ENCODE measurements at places on chromosomes 3 and 15.
A peak's percentile ranks its signal among the peaks of the same experiment; 100 is the strongest.

DNA sequence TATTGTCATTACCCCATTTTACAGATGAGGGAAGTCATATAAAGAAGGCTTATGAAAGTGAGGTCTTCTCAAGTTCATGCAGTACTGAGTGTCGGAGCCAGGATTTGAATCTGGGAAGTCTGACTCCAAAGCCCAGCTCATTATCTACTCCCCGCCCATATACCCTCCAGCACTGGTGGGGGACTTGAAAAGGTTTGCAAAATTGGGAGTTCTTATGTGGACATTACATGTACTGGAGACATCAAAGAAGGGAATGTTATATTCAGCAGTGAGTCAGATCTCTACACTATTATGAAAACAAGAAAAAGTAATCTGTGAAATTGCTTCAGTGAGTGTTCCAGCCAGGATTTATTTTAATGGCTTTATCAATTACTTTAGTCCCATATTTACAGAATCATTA is 185.2 kb upstream of the CADPS start:
- no peak for DNase-seq

DNA sequence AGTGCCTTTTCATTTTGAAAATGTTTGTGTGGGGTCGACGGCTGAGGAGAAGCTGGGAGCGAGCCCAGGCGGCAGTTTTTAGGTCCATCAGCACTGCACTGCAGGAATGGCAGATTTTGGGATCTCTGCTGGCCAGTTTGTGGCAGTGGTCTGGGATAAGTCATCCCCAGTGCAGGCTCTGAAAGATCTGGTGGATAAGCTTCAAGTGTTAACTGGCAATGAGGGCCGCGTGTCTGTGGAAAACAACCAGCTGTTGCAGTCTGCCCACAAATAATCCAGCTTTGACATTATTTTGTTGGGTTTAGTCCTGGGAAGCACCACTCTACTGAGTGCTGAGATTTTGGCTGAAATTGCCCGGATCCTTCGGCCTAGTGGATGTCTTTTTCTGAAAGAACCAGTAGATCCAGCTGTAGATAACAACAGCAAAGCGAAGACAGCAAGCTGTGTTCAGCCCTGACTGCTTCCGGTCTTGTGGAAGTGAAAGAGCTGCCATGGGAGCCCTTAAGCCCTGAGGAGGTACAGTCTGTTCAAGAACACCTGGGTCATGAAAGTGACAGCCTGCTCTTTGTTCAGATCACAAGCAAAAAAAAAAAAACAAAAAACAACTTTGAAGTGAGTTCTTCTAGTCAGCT is 13.1 kb upstream of the ANP32A start:
- no peak for DNase-seq

- DNase-seq = no peak
Observed at GRCh38 chr3:186181901-186182300, 73.0 kb upstream of the ETV5 start.

GRCh38 chr15:92843326-92843725 is 56.8 kb upstream of the CHD2 start:
- no peak for DNase-seq

DNA sequence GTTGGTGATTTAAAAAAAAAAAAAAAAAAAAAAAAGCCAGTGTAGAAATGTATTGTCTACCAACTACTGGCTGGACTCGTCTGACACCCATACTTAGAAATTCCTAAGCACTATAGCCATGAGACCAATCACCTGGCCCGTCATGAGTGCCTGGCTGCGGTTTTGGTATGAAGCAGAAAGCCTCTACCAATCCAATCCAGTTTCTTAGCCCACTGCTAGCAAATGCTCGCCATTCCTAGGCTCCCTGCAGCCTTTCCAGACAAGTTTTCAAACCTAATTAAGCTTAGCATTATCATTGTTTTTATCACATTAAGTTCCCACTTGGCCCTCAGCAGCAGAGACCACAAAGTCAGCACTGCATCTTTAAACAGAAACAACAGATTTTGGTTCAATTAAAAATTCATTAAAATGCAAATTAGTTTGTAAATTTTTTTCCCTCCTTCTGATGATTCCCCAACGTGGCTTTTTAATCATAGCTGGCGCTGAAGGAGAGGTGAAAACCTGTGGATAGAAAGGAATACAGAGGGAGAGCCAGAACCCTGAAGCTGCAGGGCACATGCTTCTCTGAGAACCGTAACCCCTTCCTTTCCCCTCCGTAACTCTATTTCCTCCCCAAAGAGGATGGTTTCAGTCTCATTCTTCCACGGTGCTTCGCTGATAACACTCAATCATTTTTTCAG is 32.2 kb upstream of the ST8SIA2 start:
- no peak for DNase-seq

DNA sequence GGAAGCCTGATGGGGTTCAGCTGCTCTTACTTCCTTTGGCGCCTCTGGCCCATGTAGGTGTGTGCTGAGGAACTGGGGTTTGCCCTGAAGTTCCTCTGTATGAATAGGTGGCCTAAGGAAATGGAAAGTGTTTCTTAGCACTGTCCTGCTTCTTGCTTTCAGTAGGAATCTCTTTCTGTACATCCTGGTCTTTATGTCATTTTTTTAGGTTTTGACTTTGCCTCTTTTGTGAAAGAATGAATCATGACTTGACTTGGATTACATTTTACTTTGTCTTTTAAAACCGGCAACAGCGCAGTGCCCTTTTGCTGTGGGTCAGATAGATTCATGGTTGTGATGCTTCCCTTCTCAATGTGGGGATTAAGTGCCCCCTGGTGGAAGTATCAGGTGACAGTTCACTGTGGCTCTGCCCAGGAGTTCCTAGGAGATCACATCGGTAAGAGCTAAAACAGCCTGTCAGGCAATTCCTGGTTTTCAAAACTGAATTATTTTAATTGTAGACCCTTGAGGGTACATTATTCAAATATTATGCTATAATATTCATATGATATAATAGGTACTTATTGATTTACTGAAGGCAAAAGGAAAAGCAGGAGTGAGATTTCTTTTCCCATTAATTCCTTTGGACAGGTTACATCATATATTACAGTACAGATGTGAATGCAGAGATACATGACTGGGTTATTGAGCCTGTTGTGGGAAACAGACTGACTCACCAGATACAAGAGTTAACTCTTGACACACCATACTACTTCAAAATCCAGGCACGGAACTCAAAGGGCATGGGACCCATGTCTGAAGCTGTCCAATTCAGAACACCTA is 95.4 kb downstream of the HCN4 start:
- no peak for DNase-seq

DNA sequence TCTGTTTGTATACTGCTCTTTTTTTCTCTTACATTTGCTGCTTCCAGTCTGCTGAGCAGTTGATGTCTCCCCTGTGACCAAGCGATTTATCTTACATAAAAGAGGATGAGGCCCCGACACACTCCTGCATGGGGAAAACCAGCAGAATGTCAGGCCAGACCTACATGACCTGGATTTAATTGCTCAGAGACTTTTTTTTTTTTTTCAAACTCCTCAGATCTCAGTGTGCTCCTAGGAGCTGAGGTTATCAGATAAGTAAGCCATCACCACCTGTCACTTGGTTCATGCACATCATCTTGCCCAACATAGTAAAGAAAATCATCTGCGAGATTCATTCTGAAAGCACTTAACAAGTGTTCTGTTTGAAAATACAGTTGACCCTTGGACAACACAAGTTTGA is 163.1 kb downstream of the PLCL2 start:
- no peak for DNase-seq

GRCh38 chr15:58527573-58528187 is 95.9 kb downstream of the LIPC start:
- no peak for DNase-seq

GRCh38 chr15:83365370-83365938 is 81.0 kb upstream of the BNC1 start:
- DNase-seq = no peak

GRCh38 chr15:54618120-54618519 is 578.6 kb downstream of the RSL24D1 start:
- no peak for DNase-seq

GRCh38 chr15:80127911-80128310 is 24.9 kb upstream of the FAH start:
- DNase-seq = no peak

GRCh38 chr3:45343947-45344346 is 44.4 kb upstream of the LARS2 start:
- DNase-seq = no peak

- no peak for DNase-seq
Observed at GRCh38 chr3:186888569-186888968, 41.8 kb upstream of the ST6GAL1 start.

GRCh38 chr3:32577581-32578556 is 7.2 kb upstream of the DYNC1LI1 start:
- DNase-seq = no peak

DNA sequence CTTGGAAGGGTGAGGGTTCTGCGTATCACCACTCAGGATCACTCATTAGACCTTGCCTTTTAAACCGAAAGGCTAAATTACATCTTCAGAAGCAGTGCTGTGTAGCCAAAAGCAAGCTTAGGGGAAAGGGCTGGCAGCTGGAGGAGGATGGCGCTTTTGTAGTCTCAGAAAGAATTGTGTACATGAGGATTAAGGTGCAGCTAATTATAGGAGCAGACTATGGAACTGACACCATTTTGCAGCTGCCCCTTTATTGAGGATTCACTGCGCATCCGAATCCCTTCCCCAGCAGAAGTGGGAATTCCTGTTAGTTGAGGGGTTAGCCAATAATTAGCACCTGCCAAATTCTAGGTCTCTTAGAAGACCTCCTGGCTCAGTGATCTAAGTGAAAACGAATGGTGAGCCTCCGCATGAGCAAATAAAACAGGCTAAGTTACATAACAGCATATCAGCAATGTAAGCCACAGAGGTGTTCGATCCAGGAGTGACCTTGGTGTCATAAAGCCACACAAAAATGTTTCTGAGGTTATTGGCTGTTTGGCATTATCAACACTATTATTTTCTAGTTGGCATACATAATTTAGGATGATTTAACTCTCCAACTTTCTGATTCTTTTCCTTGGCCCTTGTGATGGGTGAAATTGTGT is 42.6 kb upstream of the SEMA6D start:
- no peak for DNase-seq

DNA sequence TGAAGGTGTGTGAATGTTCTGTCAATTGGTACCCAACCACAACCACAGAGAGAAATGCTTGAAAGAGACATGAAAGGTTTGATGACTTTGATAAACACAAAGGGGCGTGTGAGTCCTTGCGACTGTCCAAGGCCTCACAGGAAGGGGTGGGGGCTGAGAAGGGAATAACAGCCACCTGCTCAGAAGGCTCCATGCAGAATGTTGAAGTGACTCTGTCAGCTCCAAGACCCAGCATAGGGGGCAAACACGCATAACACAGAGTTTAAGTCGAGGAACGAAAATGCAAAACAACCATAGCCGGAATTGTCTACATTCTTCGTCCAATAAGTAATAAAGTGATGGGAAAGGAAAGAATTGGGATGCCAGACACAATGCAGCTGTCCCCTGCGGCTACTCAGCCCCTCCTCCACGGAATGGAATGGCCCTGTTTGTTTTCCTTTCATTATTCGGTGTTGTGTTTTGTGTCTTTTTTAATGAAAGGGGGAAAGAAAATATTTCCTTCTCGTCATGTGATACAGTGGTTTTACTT is 19.9 kb downstream of the TMEM212 start:
- no peak for DNase-seq

- no peak for DNase-seq
Observed at GRCh38 chr3:52403271-52403841, 41.5 kb downstream of the SEMA3G start.

- peak; percentile 82 for DNase-seq
Observed at GRCh38 chr15:72858205-72858604, 74.6 kb upstream of the ADPGK start.

DNA sequence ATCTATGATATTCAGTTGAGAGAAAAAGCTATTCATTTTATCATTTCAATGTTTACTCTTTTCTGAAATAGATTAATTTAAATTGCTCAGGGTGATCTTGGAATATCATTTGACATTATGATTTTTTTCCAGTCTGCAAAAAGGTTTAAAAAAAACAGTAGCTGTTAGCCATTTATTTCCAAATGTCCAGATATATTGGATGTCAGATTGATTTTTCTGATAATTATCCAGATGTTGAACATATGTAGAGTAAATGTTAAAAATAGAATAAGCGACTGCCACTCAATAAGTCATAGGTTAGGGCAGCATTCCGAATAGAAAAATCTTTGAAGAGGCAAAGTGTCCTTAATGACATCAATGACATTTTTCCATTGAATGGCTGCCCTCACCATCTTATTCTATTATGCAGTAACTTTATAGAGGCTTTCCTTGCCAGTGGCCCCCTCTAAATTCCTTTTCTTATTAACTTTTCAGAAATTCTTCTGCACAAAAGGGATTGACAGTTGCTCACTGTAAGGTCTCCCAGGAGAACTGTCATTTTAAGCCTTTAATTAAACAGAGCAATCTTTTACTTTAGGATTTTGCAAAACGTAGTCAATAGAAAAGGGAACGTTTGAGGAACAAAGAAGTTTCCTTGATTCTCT is 316.5 kb downstream of the GBE1 start:
- DNase-seq = no peak

DNA sequence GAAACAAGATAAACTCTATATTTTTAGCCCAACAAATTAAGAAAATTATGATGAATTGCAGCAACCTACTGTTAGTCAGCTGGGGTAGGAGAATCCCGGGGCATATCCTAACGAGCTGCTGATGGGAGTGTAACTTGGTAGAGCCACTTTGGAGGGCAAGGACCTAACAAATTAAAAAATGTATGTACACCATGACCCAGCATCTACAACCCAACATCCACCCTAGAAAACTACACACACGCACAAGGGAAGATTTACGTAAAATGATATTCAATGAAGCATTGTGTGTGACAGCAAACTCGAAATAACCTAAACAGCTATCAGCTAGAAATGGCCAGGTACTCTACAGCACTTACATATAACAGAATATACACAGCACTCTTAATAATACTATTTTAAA is 1.9 kb downstream of the BCL2A1 start:
- no peak for DNase-seq

DNA sequence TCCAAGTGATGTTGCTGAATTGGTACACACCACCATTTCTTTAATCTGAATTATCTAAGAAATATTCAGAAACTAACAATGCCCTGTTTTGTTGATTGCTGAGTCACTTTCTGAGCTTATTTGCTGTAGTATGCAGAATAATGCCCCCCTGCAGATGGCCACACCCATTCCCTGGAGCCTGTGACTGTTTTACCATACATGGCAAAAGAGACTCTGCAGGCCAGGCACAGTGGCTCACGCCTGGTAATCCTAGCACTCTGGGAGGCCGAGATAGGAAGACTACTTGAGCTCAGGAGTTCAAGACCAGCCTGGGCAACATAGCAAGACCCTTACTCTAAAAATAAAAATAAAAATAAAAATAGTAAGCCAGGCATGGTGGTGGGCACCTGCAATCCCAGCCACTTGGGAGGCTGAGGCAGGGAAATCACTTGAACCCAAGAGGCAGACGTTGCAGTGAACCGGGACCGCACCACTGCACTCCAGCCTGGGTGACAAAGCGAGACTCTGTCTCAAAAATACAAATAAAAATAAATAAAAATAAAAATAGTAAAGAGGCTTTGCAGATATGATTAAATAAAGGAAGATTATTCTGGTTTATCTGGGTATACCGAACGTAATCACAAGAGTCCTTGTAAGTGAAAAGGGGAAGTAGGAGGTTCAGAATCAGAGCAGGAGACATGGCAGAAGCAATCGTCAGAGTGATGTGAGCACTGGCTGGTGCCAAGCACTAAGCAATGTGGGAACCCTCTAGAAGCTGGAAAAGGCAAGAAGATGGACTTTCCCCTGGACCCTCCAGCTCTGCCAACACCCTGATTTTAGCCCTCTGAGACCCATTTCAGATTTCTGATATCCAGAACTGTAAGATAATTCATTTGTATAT is 19.0 kb downstream of the PCYT1A start:
- DNase-seq = no peak

GRCh38 chr3:30198162-30198561 is 408.2 kb upstream of the TGFBR2 start:
- no peak for DNase-seq

- no peak for DNase-seq
Observed at GRCh38 chr3:8451696-8452095, 49.9 kb upstream of the LMCD1 start.
